COLO829 (cell line): ENCODE measurements at places on chromosomes 7 and 10.

- DNase-seq = no peak
Observed at GRCh38 chr7:148182264-148182663, 408.3 kb upstream of the C7orf33 start.

GRCh38 chr7:129746857-129747529 is 135.5 kb downstream of the NRF1 start:
- DNase-seq = no peak

- no peak for DNase-seq
Observed at GRCh38 chr10:8379906-8380832, 325.7 kb downstream of the GATA3 start.

GRCh38 chr10:73991884-73992245 is 6.1 kb upstream of the VCL start:
- DNase-seq = no peak

DNA sequence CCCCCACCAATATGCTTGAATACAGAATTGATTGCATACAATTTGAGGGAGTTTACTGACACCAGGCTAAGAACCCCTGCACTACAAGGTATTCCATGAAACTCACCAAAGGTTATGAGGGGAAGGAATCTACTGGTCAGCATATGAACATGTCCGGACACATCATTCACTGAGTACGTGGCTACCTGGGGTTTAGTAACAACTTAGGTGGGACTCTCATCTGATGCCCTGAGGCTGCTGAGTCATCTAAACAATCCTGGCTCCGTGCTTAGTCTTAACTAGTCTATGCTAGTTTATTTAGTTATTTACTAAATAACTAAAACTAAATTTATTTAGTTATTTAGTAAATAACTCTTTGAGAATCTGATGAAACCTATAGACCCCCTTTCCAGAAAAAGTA is 11.3 kb downstream of the PI4K2A start:
- no peak for DNase-seq

DNA sequence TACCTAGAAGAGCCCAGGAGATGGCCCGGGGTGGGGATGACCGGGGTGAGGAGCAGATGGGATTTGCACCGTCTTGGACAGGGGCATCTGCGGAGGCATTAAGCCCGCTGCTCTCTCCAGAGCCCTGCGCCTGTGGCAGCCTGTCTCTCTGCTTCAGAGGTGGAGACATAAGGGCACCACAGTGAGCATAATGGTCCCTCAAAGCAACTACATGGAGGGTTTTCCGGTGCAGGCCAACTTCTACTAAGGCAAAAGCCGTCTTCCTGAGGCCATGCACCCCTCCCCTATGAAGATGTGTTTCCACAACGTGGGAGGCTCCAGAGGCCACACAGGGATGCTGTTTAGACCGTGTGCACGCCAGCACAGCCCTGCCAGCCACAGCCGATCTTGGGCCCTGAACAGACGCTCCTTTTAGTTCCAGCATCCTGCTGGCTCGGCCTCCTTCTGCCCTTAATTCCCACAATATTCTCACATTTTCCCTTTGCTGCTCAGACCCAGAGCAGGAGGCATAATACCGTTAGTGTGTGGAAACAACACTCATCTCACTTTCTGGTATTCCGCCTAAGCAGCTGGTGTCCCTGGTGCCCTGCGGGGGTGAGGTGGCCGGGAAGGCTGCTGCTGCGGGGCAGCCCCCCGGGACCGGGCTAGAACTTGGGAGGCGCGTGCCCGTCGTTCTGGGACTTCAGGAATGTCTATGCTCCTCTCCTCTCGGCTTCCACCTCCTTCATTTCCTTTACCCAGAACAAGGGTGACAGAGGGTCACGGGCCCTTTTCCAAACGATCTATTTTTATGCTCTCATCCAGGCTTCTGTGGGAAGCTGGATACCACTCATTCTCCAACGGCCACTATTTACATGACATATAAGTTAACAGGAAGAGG is 266.9 kb downstream of the TNS3 start:
- DNase-seq = peak; percentile 89

DNA sequence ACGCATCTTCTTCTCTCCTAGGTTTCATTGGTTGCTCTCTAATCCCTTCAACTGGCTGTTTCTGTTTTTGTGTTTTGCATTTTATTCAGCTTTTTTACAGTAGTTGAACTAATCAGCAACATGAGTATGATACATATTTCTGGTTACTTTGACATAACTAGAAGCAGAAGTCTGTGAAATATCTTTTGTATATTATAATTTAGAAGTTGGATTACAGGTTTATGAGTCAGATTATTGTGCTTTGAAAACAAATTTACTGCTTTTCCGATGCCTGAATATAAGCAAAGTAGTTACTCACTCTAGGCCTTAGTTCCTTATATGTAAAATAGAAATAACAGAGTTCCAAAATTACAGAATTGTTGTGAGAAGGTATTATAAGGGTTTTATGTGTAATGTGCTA is 96.2 kb upstream of the MEOX2 start:
- DNase-seq = no peak

GRCh38 chr7:68642727-68643126 is 955.5 kb upstream of the AUTS2 start:
- DNase-seq = no peak

DNA sequence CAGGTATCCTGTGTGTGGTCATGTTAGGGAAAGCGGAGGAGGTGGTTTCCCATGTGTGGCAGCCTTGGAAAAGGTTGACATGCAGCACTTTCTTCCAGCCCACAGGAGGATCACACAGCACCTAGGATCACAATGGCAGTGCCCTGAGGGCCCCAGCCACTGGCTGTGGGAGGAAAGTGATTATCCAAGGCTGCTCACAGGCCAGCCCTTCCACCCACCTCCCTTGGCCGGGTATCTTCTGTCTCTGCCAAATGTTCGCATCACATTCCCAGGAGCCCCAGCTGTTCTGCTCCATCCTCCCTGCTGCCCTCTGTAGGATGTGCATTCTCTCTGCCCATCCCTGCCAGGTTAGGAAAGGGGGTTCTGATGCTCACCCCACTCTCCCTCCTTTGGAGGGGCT is 2.5 kb upstream of the MLXIPL start:
- DNase-seq = peak; percentile 48

GRCh38 chr7:148787571-148788295 is 89.0 kb downstream of the CUL1 start:
- DNase-seq = no peak
